ENCODE measurements at places on chromosomes 1 and 21. TPM values are rescaled to one million over a fixed set of nuclear protein-coding genes. Genes with fewer than 3 reads are reported as not detected.
A peak's percentile ranks its signal among the peaks of the same experiment; 100 is the strongest.

DNA sequence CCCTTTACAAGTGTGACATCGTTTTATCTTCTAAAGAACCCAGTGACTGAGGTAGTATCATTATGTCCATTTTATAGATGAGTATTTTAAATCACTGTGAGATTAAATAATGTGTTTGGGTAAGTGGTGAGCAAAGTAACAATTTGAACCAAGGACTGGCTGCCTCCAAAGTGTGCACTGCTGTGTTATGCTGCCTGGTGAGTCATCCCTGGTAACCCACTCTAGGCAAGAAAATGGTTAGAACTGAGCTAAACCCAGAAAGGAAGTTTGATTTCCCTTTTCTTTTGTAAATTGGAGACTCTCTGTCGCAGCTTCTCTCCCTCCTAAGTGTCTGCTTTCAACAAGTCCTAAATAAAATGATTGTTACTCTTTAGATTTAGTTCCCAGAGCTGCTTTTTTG, 342.8 kb upstream of the KAZN start:
- no peak for DNase-seq

DNA sequence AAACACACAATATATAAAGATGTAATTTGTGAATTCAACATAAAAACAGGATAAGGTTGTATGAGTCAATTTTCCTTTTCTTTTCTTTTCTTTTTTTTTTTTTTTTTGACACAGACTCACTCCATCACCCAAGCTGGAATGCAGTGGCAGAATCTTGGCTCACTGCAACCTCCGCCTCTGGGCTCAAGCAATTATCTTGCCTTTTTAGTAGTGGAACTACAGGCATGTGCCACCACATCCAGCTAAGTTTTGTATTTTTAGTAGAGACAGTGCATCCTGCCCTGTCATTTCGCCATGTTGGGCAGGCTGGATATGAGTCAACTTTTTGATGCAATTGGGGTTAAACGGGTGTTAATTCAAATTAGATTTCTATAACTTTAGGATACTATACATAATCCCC, 10.3 kb upstream of the SPRR2B start:
- no peak for DNase-seq

The ZZZ3 gene
- total RNA-seq, result 71.9 TPM

The INSRR gene
- total RNA-seq, result not detected

The HLX gene
- total RNA-seq, result 0.68 TPM

GRCh38 chr1:181936768-181937581, 124.5 kb downstream of the ZNF648 start:
- DNase-seq, result peak; percentile 21

- DNase-seq, result no peak
Observed at GRCh38 chr1:84892705-84893618, at the start of gene LPAR3. Gene LPAR3 (minus strand): TSS chr1:84893206. CDS start chr1:84866120, 27,086 bp downstream.

The FAM177B gene
- not detected for total RNA-seq

GRCh38 chr1:25037174-25038074, 107.3 kb upstream of the RUNX3 start:
- no peak for DNase-seq

The CRNN gene
- total RNA-seq, result not detected

GRCh38 chr1:224432672-224433040, 1.9 kb downstream of the WDR26 start:
- DNase-seq, result no peak

GRCh38 chr1:54479251-54479650, 68.8 kb upstream of the ACOT11 start:
- no peak for DNase-seq

The SYT14 gene
- total RNA-seq, result 32.6 TPM

The ATP6V1G3 gene
- not detected for total RNA-seq

DNA sequence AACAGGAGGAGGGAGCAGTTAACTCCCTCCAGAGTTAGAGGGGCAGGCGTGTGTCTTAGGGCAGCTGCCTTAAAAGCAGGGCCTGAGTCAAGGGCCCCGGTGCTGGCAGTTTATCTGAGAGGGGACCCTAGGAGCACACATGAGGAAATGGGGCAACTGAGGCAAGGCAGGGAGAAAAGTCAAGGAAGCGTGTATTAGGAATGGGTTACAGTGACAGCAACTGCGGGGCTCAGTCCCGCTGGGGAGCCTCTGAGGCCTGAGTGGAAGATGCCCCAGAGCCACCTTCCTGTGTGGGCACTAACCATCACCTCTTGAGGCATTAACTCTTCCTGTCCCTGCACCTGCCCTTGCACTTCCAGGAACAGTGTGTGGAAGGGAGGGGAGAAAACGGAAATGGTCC, 276.3 kb downstream of the MATN1 start:
- DNase-seq, result no peak

- DNase-seq, result no peak
Observed at GRCh38 chr1:232876506-232877364, 71.5 kb downstream of the MAP10 start.

DNA sequence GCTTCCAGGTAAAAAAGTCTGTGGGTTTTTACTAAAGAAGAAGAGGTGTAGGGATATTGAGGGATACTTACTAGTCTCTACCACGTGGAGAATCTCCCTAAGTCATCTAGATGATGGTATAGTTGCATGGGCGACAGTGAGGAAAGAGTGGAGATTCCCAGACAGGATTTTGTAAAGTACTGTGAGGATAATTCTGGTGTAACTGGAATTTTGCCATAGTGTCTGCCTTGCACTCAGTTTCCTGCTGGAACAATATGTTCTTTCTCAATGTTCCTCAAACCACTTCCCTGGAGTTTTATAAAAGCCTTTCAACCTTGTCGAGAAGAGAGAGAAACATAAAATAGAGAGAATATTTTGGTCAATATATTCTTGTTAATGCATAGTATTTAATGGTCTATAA, 95.1 kb upstream of the WLS start:
- no peak for DNase-seq

DNA sequence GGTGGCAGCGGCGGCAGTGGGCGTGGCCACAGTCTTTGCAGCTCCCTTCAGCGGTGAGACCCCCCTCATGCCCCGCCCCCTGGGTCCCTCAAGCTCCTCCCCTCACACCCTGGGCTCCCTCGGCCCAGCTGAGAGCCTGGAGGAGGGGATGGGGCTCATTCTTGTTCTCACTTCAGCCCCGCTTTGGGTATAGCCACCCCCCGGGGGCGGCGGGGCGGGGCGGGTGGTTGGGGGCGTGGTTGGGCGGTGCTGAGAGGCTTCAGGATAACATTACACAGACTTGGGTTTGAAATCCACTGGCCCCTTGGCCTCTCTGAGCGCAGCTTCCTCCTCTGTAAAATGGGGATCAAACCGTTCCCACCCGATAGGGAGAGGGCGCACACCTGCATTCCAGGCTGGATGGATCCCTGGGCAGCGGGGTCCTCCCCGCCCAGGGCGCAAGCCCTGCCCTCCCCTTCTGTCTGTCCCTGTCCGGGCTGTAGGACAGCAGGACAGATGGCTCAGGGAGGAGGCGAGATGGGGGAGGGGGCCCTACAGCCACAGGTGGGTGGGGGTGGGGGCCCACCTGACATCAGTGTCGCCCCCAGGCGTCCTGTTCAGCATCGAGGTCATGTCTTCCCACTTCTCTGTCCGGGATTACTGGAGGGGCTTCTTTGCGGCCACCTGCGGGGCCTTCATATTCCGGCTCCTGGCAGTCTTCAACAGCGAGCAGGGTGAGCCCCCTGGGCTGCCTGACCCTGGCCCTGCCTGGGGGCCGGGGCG, 5.1 kb downstream of the CLCNKA start:
- no peak for DNase-seq

- no peak for DNase-seq
Observed at GRCh38 chr1:8640950-8641349, 176.5 kb downstream of the RERE start.

The RPTN gene
- not detected for total RNA-seq

DNA sequence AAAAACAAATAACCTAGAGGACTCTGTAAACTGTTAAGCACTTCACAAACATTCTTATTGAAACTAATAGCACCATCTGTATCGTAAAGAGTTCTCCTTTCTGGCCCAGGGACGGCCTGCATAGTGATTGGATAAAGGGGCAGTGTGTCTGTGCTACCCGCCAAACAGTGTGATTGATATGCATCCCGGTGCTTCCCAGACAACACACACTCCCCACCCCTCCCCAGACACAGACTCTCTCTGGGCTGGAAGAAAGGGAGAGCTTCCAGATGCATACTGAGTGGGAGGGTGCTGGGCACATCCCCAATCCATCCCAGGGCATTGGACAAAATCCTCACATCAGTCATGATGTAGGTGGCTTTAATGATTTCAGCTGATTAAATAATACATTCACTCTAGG, 3.7 kb downstream of the HSD11B1 start:
- no peak for DNase-seq

The CFAP74 gene
- total RNA-seq, result not detected

The ITGB2 gene
- total RNA-seq, result 9.1 TPM

GRCh38 chr1:169511316-169512005, 25.7 kb upstream of the SLC19A2 start:
- DNase-seq, result peak; percentile 56

GRCh38 chr21:26686278-26686677, 113.2 kb upstream of the CYYR1 start:
- peak; percentile 45 for DNase-seq

DNA sequence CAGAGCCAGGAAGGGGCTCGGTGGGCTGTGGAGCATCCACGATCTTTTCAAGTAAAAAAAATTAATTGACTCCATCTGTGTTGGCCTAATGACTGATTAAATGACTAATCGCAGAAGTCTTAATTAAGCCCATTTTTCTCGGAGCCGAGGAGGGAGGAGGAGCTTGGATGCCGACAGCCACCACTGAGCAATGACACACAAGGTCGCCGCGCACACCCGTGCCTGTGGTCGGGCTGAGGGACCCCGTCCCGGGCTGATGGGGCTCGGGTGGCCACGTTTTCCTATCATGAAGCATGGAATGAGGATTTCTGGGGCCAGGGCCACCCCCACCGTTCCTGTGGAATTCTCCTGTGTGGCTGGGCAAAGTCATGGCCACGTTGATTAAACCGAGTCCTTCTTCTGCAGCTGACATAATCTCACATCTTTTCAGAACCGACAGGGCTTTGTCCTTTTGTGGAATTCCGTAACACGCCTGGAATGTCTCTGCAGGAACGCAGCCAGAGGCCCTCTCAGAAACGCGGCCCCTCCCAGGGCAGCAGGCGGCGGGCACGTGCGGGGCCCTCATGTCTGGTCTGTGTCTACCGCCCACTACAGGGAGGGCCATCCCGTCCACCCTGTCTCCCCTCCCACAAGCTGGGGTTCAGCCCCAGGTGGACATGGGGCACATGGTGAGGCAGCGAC, 60.7 kb downstream of the MORN1 start:
- DNase-seq, result no peak

GRCh38 chr21:21003701-21004100, 5.5 kb downstream of the NCAM2 start:
- no peak for DNase-seq

The SLC1A7 gene
- total RNA-seq, result not detected

- DNase-seq, result no peak
Observed at GRCh38 chr1:7752512-7753417, 18.3 kb upstream of the VAMP3 start.

The OR10Z1 gene
- not detected for total RNA-seq

The TNFSF18 gene
- total RNA-seq, result not detected

DNA sequence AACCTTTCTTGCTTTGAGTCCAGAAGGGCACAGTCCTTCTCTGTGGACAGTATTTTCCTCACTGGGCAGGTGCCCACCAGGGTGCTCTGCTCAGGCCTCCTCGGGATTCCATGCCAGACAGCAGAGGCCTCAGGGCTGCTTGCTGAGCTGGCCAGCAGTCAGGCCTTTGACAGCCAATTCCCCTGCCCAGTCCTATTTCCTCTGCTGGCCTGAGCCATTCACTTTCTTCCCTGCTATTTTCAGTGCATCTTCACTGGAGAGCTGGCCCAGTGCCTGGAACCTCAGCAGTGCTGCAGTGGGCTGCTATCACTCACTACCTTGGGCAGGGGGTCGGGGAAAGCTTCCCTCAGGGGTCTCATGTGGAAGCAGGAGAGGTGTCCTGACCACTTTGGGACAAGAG, 33.2 kb downstream of the KCNA10 start:
- DNase-seq, result no peak
